ENCODE measurements at places on chromosomes 2 and 18. TPM values are rescaled to one million over a fixed set of nuclear protein-coding genes. Genes with fewer than 3 reads are reported as not detected.

DNA sequence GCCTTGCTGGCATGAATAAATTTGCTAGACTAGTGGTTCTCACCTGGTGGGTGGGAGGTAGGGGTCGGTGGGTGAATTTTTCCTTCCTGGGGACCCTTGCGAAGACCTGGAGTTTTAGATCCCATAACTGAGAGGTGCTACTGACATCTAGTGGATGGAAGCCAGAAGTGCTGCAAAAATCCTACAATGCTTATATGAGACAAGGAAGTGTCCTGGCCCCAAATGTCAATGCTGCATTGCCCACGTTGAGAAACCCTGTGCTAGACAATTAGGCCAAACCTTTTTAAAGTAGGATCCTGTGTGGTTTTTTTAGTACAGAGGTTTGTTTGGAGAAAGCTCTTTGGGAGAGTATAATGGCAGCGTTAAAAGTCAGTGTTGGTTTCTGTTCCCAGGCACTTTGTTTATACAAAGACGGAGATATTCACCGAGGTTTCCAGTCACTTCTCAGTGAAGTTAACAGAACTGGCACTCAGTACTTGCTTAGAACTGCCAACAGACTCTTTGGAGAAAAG lies 9.6 kb downstream of the SERPINB8 start:
- peak overlapping the region; percentile 75 for H3K27ac ChIP-seq
- peaks cover 14% of the 10 kb centered on the region for H3K36me3 ChIP-seq
- H3K4me3 ChIP-seq = peak overlapping the region; percentile 83

DNA sequence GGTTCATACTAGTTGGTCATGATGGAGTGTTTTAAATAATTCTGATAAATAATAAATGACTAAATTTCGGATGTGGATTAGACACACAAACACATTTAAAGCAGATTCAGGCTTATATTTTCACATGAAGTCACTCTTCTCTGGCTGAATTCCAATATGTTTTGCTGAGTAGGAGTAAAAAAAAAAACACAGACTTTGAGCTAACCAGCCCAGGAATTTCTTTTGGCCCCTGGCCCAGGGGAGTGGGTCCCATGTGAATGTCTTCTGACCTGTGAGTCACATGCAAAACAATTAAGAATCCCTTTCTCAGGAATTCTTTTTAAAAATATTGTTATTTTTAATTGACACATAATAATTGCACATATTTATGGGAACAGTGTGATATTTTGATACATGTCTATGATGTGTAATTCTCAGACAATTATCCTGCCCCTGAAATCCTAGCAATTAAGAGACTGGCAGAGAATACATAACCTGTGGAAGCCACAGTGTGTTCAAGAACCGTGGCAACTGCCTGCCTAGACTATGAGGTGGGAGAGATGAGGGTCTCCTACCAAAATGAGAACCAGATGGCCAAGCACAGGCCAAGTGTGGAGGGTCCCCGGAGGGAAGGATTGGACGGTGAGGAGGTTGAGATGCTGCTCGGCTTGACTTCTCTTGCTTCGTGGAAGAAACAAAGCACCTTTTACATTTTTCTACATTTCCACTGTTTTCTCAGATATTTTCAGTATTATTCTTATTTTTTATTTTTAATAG lies 236.4 kb downstream of the PIEZO2 start:
- H3K4me1 ChIP-seq = peaks cover 13% of the 10 kb centered on the region
- H3K27ac ChIP-seq = no peak overlapping the region
- DNase-seq = peak; percentile 8

DNA sequence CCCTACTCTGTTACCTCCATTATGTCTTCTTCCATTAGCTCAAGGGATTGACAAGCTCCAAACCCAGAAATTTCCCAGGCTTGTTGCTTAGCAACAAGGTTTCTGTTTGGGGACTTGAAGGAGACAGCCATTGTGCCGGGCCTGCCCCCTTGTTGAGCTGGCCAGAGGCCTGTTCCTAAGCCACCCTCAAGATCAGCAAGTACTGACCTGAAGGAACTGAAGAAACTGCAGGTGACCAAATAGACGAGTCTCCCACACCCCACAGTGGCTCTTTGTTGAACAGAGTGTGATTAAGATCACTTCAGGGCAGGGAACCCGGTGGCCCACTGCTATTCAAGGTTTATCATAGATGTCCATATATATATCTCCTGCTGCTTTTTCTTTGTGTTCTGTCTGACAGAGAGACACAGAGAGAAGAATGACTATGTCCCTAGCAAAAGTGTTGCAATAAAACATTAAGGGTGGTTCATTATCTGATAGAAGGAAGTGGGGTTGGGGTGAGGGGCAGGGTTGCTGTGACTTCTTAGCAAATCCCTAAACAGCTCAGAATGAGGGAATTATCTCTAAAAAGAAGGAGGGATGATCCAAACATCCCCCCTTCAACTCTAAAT lies 69.2 kb downstream of the RNF144A start:
- H3K27me3 ChIP-seq = no peaks in the 10 kb centered on the region
- H3K27ac ChIP-seq = no peak overlapping the region
- H3K4me1 ChIP-seq = no peaks in the 10 kb centered on the region
- H3K36me3 ChIP-seq = peaks cover 4% of the 10 kb centered on the region

DNA sequence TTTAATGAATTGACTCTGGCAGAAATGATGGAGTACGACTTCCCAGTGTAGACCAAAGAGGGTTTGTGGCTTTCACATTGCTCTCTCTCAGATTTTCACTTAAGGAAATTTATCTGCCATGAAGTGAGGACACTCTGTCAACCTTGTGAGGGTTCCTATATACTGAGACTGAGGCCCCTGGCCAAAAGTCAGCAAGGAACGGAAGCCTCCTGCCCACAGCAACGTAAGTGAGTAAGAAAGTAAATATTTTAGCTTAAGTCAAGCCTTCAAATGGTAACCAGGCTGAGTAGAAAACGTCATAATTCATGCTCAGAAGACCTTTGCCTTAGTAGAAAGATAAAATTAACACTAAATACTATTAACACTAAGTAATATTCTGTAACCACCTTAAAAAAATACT lies 1080.5 kb upstream of the ACVR2A start:
- H3K36me3 ChIP-seq = peaks cover 4% of the 10 kb centered on the region
- no peak for DNase-seq
- H3K4me1 ChIP-seq = no peaks in the 10 kb centered on the region
- H3K27me3 ChIP-seq = no peaks in the 10 kb centered on the region
- no peak overlapping the region for H3K27ac ChIP-seq
- H3K4me3 ChIP-seq = no peak overlapping the region

DNA sequence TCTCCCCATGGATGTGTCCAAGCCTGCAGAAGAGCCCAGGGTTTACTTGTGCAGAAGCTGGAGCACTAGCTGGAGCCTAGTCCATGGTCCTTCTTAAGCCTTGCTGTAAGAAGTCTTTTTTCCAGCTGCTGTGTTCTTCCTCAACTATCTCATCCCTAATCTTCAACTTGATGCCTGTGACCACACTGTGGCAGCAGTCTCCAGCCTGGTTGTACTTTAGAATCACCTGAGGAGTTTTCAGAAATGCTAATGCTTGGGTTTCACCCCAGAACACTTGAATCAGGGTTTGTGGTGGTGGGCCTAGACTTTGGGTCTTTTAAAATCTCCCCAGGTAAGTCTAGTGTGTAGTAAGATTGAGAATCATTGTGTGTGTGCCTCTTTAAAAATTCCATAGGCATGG lies 173.6 kb downstream of the ADCYAP1 start:
- H3K27me3 ChIP-seq = no peaks in the 10 kb centered on the region
- no peaks in the 10 kb centered on the region for H3K36me3 ChIP-seq
- no peak for DNase-seq
- no peaks in the 10 kb centered on the region for H3K4me1 ChIP-seq
- H3K27ac ChIP-seq = no peak overlapping the region

DNA sequence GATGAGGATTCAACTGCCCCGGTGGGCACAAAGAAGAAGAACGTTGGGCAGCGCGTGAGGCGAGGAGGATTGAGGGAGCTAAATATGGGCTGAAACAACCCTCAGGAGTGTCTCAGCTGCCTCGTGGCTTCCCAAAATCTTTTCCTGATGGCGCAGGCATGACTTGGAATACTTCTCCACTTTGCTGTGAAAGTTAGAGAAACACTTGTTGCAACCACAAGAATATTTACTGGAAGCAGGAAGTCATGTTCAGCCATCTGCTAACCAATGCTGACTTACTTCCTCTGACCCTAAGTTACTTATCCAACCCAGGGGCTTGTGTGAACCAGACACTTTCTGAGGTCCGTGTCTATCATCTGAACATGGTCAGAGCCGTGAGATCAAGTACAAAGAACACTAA lies 148.8 kb downstream of the ARL4C start:
- H3K4me1 ChIP-seq = no peaks in the 10 kb centered on the region
- peaks cover 13% of the 10 kb centered on the region for H3K27me3 ChIP-seq
- H3K36me3 ChIP-seq = peaks cover 4% of the 10 kb centered on the region
- no peak for DNase-seq

DNA sequence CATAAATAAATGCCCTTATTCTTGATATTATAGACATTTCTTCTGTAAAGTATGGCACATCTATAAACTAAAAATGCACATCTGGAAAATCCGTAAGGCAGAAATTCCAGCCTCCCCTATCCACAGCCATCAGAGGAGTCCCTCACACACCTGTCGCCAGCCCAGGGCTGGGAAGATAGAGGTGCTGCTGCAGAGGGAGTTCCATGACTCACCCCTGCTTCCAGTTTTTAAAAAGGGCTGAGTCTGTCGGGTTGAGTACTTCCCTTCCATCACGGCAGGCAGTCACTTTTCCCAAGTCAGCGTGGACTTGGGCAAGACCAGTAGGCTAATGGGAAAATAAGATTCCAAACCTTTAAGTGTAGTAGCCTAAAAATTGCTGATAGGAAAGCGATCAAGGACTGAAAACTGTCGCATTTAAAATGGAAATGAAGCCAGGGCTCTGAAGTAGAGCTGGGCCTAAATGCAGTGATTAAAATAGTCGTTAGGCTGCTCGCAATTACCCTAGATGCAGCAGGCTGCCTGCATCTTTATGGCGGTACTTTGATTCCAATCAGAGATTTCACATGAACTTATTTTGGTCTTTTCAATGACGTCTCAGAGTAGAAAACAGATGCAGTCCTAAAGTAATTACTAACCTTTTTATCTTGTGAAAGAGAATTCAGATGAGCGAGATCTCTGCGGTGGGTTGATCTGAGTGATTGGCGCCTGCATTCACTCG lies 280.5 kb downstream of the AGAP1 start:
- no peak overlapping the region for H3K27ac ChIP-seq
- no peak overlapping the region for H3K4me3 ChIP-seq
- H3K27me3 ChIP-seq = no peaks in the 10 kb centered on the region

DNA sequence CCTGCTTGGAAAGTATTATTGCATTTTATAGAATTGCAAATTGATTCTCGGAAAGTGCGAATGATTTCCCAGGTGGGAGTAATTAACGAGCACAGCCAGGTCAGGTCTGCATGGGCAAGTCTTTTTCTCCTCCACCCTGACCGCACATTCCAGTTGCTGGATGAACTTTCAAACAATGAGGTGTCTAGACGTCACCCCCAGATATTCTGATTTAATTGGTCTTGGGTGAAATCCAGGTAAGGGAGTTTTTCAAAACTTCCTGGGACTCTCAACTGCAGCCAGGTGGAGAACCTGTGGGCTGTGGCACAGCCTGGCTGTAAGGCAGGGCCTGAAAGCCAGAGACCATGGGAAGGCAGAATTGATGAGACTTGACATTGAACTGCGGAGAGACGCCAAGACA lies 15.9 kb upstream of the RNF152 start:
- peaks cover 1% of the 10 kb centered on the region for H3K27me3 ChIP-seq
- no peak overlapping the region for H3K4me3 ChIP-seq
- no peaks in the 10 kb centered on the region for H3K4me1 ChIP-seq
- no peak for DNase-seq
- H3K36me3 ChIP-seq = no peaks in the 10 kb centered on the region

- H3K27me3 ChIP-seq = peaks cover 1% of the 10 kb centered on the region
- peaks cover 9% of the 10 kb centered on the region for H3K36me3 ChIP-seq
- H3K4me3 ChIP-seq = no peak overlapping the region
- peak; percentile 17 for DNase-seq
- H3K4me1 ChIP-seq = peaks cover 40% of the 10 kb centered on the region
These were observed 918 bp downstream of the EIF5B start for GRCh38 chr2:99338029-99338585.

DNA sequence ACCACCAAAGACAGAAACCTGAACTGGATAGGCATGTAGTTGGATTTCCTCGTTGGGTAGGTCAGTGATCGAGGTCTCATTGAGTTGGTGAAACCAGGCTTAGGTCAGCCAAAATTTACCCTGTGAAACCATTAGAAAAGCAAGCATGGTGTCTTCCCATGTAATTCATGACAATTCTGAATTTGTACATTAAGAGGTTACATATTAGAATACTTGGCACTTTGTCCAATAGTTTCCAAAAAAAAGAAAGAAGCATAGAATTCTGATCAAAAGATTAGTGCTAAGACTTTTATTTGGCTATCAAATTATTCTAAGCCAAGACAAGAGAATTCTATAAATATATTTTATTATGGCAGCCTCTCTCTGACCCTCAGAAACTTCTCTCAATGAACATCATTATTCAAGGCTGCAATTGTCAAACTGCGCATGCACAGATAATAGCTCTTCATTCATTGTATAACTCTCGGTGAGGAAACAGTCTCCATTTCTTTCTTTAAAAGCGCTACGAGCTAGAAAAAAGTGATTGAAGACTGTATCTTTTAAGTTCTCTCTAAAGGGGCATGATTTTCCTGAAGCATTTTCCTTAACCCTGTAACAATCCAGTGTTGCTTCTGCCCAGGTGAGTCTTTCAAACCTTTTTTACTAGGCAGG lies 79.1 kb upstream of the MYCN start:
- no peaks in the 10 kb centered on the region for H3K27me3 ChIP-seq
- H3K4me1 ChIP-seq = no peaks in the 10 kb centered on the region
- H3K4me3 ChIP-seq = no peak overlapping the region

DNA sequence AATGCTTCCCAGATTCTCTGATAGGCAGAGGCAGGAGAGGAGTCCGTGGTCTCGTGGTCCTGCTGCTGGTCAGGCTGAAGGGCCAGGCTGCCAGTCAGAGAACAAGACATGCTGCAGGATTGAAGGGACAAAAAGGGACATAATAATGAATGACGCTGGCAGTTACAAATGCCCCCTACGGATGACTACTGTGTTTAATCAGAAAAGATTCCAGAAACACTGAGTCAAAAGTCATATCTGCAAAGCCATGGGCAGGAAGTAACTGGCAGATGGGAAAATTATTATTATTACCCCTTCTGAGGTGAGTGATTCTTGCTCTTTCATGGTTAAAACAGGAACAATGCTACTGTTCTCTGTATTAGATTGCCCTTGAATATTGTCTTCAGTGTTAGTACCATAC lies 19.0 kb downstream of the LCT start:
- peaks cover 24% of the 10 kb centered on the region for H3K4me1 ChIP-seq
- peaks cover 7% of the 10 kb centered on the region for H3K36me3 ChIP-seq
- no peak for DNase-seq
- H3K4me3 ChIP-seq = no peak overlapping the region
- H3K27ac ChIP-seq = no peak overlapping the region
- peaks cover 8% of the 10 kb centered on the region for H3K27me3 ChIP-seq

GRCh38 chr18:39403121-39403520 lies 1837.5 kb upstream of the CELF4 start:
- no peaks in the 10 kb centered on the region for H3K4me1 ChIP-seq
- H3K36me3 ChIP-seq = no peaks in the 10 kb centered on the region
- no peak overlapping the region for H3K4me3 ChIP-seq

Gene MC5R
- total RNA-seq = not detected

Gene SERPINB11
- not detected for total RNA-seq

Gene MIB1
- 28.9 TPM for total RNA-seq

Gene FN1
- 2,848 TPM for total RNA-seq

Gene LINC00305
- total RNA-seq = not detected

Gene VIT
- total RNA-seq = 3.7 TPM

Gene TMEM163
- total RNA-seq = not detected

Gene NR4A2
- total RNA-seq = 2.0 TPM

Gene ALK
- total RNA-seq = not detected
